ENCODE measurements at places on chromosomes 3 and 15. TPM values are rescaled to one million over a fixed set of nuclear protein-coding genes. Genes with fewer than 3 reads are reported as not detected.

- no peak for DNase-seq
These were observed 78.2 kb upstream of the STAC start for GRCh38 chr3:36302158-36302509.

DNA sequence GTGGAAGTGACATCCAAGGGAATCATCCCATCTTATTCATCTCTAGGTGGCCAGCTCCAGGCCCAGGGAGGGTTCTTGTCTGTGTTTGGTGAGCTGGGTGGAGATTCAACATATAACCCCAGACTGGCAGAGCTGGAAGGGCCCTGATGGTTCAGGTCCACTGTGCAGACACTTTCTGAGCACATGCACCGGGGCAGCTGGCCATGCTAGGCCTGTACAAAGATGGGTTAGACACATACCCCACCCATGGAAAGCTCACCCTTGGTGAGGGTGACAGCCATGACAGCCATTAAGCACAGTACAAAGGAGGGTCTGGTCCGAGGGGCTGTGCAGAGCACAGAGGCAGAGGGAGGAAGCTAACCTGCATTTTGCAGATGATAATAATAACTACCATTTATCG, 100.4 kb downstream of the CORO2B start:
- DNase-seq = no peak

GRCh38 chr3:47092090-47092489, 71.8 kb downstream of the SETD2 start:
- DNase-seq = no peak

- peak; percentile 11 for DNase-seq
These were observed 806 bp downstream of the GOLM2 start for GRCh38 chr15:44289259-44289790.

- no peak for DNase-seq
These were observed 41.5 kb downstream of the PRKCD start for GRCh38 chr3:53202331-53203015.

DNA sequence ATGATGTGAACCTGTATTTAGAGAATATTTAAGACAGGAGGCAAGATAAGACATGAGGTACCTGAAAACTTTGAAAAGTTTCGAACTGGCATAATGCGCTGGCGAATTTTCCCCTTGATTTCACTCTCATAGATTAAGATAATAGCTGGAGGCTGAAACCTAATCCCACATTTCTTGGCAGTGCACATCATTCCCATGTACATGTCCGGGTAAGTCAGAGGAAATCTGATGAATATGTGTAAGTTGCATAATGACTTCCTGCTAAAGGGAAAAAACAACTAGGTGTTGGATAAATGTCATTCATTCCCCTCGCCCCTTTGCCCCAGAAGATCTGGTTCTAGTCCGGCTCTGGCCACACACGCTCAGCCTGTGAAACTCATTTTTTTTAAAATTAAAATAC, 3.6 kb downstream of the CEP19 start:
- DNase-seq = peak; percentile 91

DNA sequence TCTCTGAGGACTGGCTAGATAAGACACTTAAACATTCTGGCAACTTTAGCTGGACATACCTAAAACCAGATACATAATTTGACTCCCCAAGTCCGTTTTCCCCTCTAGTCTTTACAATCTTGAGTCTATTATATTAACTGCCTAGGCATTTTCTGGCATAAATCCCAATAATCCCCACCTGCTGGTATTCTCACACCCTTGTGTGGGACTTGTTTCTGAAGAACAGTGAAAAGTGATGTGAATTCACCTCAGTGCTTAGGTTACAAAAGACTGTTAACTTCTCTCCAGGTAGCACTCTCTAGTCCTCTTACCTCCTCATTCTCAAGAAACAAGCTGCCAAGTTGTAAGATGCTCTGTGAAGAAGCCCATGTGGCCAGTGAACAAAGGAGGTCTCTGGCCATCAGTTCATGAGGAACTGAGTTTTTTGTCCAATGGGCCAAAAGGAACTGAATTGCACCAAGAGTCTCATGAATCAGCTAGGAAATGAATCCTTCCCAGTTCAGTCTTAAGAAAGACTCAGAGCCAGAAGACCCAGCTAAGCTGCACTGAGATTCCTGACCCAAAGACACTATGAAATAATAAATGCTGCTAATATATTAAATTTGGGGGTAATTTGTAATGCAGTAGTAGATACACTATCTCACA, 4.1 kb downstream of the OSBPL11 start:
- DNase-seq = peak; percentile 48

DNA sequence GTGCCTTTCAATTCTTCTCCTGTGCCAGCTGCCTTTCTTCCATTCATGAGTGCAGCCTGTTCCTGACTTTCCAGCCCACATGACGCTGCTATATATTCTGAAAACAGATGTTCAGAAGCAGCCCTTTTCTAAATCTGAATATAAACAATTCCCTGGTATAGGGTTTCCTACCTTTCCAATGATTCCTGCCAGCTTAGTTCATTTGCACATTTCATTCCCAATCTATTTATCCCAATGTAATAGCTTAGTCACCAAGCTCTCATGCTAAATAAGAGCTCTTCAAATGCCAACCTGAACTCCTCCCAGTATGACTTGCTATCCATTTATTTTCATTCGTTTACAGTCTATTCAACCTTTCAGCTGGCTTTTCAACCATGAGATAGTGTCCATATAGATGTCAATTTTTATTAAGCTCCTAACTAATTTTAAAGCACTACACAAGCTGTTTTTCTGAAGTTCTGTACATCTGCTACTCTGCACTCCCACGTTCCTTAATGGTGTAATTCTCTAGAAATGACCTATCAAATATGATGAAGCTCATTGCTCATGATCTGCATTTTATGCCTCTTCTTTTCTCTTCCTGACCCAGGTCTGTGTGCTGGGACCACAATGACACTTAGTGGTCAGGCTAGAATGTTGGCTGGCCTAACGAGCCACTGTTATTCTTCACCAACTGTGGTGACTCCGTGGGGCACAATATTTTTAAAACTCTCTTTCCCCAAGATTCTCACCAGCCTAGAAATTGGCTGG, 605.0 kb upstream of the TBL1XR1 start:
- DNase-seq = no peak

Gene GOLGA6A
- total RNA-seq = not detected

Gene SLC35G2
- total RNA-seq = 24.2 TPM

Gene SEMA3B
- 0.60 TPM for total RNA-seq

Gene HLTF
- 12.6 TPM for total RNA-seq

Gene STX19
- total RNA-seq = not detected

Gene GDPGP1
- total RNA-seq = 6.3 TPM

All from lung microvascular endothelial cell (primary cell).